ENCODE measurements at places on chromosomes 3 and 15.
A peak's percentile ranks its signal among the peaks of the same experiment; 100 is the strongest.

DNA sequence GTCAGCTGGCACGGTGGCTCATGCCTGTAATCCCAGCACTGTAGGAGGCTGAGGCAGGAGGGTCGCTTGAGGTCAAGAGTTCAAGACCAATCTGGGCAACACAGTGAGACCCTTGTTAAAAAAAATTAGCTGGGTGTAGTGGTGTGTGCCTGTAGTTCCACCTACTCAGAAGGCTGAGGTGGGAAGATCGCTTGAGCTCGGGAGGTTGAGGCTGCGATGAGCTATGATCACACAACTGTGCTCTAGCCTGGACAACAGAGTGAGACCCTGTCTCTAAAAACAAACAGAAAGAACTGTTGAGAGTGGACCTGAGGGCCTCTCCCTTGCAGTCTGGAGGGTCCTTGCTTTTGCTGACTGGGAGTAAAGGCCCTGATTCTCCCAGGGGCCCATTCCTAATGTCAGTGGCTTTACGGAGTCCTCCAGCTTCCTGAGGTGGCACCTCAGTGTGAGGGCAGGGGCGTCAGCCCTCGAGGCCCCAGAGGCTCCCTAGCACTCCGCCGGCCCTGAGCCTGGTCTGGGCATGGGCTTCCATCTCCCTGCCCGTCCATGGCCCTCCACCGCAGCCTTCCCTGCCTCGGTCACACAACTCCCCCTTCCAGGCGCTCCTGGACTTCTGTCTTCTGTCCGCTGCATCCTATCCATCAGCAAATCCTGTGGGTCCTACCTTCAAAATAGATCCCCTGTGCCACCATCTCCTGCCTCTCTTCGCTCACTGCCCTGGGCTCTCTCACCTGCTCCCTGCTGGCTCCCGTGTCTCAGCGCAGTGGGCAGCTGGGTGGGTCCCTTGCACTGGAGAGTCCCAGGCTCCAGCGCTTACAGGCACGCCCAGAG lies 19.0 kb downstream of the FBLN2 start:
- DNase-seq, result no peak

- no peak for DNase-seq
These were observed 106.0 kb downstream of the TNIK start for GRCh38 chr3:171354049-171354705.

DNA sequence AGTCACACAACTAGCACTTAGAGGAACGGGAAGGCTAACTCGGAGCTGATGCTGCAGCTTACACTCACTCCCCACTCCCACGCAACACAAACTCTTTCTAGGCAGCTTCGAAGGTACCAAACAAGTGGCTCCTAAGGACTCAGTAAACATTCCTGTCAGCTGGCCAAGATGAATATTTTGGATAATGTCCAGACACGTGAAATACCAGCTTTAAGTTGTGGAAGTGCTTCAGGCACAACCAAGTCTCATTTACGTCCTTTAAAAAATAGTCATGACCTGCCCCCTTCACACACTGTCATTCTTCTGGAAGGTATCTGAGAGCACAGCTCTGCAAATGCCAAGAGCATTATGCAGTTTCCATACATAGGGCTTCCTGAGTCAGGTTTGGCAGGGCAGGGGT lies 1005.9 kb upstream of the CFAP20DC start:
- no peak for DNase-seq

DNA sequence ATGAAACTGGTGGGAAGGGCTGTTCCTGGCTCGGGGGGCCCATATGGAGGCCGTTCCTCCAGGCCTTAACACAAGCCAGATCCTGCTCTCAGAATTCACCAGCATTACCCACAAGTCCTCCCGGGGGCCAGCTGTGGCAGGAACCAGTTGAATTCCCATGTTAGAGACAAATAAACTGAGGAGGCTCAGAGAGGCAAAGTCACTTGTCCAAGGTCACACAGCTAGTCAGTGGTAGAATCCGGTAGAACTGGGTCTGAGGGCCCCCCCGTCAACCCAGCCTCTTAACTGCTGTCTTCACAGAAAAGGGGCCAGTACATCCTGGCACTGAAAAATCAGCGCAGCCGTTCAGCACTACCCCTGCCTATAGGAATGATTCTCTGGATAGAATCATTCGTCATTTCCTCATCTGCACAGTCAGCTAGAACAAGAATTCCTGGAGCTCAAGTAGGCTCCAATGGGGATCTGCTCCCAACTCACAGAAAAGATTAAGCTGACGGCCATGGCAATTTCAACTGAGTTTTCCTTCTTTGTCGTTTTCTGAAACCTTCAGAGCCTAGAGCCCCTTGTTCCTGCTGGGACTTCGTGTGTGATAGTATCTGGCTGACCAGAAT lies 12.2 kb upstream of the TSEN2 start:
- DNase-seq, result no peak

- no peak for DNase-seq
These were observed 1.4 kb upstream of the HERC1 start for GRCh38 chr15:63835211-63835568.

- DNase-seq, result no peak
These were observed 10.6 kb upstream of the SFMBT1 start for GRCh38 chr3:53056442-53056841.

DNA sequence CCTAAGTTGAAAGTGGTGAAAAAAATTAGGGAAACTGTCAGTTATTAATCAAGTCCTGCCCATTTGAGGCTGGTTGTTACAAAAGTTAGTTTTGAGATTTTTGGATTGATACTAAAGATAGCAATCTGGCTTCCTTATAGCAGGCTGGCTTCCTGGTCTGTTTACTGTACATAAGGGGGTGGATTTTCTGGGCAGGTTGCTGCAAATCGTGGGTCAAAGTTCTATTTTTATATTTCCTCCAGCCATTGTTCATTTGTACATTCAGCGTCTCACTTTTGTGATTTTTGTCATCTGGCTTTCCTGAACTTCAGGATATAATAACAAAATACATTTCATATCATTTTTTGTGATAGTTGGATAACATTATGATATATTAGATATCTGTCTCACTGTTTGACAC lies 49.5 kb downstream of the CLDN1 start:
- no peak for DNase-seq

DNA sequence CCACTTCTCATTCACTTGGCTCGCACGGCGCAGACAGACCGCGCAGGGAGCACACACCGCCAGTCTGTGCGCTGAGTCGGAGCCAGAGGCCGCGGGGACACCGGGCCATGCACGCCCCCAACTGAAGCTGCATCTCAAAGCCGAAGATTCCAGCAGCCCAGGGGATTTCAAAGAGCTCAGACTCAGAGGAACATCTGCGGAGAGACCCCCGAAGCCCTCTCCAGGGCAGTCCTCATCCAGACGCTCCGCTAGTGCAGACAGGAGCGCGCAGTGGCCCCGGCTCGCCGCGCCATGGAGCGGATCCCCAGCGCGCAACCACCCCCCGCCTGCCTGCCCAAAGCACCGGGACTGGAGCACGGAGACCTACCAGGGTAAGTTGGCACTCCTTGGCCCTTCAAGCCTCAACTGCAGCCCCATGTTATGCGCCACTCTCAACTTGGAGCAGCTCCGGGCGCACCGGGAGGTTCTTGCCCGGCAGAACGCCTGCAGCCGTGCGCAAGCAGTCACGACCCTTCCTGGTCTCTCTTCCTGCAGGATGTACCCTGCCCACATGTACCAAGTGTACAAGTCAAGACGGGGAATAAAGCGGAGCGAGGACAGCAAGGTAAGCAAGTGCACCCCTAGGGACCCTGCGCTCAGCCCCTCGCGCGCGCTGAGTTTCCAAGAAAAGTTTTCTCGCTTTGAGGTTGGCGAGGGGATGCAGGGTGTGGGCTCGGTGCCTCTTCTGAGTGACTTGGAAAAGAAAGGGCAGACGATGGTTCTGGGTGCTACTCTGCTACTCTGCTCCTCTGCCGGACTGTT lies at the start of gene BHLHE40:
BHLHE40 (plus strand) TSS at position 10 of the 801 bp plus-strand sequence; CDS start at position 292, 282 bp downstream.
- DNase-seq, result no peak

DNA sequence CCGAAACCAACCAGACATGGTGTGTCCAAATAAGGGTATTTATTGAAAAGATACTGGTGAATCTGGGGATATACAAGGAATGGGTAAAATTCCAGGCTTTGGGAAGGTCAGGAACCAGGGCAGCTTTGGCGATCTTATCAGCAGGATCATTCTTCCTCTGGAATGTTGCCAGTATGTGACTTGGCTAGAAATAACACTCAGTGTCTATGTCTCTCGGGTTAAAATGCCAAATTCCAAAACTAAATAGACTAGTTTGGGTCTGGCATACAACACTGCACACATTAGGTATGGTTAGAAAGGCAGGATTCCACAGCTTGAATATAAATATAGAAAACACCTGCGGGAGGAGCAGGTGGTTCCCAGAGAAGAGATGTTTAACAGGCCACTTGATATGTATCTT lies 220.2 kb upstream of the CD96 start:
- DNase-seq, result no peak

DNA sequence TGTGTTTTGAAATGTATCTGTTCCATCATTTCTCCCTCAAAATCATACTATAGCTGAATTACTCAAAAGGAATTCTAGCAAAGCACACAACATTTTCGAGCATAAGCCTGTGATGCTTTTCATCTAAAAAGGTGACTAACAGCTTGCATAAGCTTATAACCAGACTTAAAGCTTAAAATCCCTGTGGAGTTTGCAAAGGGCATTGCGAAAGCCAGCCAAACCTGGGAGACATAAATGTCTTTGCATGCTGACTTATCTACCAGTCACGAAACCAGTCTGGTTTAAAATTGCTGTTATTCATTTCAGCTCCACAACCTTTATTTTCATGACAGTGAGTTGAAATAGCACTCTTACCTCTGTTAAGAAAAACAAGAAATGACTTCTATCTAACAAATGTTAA lies 35.6 kb upstream of the LIPC start:
- DNase-seq, result no peak

GRCh38 chr3:30643763-30644462 lies 37.5 kb downstream of the TGFBR2 start:
- DNase-seq, result no peak

- no peak for DNase-seq
These were observed 10.6 kb downstream of the RBMS3 start for GRCh38 chr3:29291260-29291981.

DNA sequence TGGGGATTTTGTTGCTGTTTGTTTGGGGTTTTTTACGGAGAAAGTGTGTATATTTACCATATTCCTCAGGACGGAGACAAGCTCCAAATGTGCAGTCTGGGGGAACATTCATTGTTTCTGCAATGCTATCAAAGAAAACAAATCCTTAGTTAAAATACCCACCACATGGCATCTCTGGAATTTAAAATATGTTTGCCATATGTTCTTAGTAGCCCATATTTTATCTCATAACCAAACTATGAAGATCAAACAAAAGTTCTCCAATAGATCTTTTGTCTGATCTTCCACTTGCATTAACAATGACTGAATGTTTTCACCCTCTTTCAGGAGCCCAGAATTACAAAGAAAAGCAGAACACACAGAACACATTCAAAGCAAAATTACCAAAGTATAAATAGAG lies 35.3 kb downstream of the EFHB start:
- no peak for DNase-seq

DNA sequence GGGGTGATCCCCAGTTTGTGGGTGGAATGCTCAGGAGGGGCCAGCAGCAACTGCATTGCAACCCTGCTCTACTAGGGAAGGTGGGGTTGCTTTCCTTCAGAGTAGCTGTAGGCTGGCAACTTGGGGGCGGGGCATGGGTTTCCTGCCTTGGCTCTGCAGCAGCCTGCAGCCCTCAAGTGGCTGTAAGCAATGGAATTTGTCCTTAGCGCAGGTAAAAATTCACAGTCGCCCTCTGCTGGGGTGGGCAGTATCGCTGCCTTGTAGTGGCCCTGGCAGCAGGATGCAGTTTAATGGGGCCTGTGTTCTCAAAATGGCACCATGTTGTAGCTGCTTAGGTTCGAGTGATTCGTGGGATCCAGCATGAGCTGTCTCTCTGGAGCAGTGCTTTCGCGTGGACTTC lies 29.8 kb downstream of the STT3B start:
- no peak for DNase-seq

DNA sequence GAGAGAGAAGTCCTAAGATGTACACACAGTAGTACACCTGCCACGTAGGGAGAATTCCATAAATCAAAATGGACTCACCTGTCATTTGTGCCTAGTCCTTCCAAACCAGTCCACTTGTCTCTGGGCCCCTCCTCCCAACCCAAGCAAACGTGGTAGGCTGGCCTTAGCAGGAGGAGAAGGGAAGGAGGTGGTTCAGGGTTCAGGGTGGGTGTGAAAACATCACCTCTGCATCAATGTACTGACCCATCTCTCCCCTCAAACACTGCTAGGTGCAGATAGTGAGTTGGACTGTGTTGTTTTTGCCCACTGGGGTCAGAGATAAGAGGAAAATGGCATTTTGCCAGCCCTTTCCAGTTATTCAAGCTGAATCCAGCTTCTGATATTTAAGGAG lies 99.3 kb downstream of the MME start:
- no peak for DNase-seq

GRCh38 chr15:64464276-64465005 lies 4.1 kb downstream of the ZNF609 start:
- DNase-seq, result no peak

GRCh38 chr3:118932822-118933558 lies 101.7 kb downstream of the IGSF11 start:
- DNase-seq, result no peak

DNA sequence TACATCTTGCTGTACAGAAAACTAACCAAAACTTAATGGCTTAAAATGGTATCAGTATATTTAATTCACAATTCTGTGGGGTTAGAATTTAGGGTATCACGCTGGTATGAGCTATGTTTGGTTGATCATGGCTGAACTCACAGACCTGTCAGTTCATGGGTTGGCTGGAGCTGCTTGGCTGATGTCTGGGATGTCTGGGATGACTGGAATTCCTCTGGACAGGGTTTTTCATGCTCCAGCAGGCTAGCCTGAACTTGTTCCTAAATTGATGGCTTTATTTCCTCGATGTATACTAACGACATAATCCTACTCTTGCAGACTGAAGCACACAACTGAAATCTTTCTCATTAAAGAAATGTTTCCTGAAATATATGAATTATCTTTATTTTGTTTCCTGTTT lies 338.9 kb upstream of the GBE1 start:
- DNase-seq, result no peak

DNA sequence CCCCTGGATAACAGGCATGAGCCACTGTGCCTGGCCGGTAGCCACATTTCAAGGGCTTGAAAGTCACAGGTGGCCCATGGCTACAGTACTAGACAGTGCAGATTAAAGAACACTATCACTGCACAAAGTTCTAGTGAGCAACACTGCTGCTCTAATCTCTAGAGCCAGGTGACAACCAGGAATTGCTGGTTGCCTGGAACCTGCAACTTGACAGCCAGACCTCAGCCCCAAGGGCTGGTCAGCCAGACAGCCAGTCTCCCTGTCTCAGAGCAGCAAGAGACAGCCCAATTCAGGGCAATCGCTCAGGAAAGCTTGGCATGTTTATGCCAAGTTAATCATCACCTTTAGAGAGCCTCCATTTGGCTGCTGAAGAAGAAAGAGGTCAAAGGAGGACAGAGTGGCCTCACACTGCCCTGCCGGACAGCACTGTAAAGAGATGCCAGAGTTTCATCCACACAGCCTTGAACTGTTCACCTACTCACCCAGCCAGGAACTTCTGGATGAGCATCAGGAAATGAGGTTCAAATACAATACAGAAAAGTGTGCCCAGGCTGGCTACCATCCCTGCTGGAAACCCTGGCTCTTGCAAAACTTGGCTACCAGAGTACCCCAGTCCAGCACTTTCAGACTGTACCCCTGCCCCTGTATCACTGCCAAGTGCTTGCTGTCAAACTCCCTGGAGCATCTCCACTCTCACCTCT lies 6.0 kb downstream of the CCDC12 start:
- DNase-seq, result no peak

- DNase-seq, result peak; percentile 45
These were observed 113.6 kb upstream of the ICE2 start for GRCh38 chr15:60592371-60593169.
